ENCODE measurements at places on chromosomes 7 and 10.

DNA sequence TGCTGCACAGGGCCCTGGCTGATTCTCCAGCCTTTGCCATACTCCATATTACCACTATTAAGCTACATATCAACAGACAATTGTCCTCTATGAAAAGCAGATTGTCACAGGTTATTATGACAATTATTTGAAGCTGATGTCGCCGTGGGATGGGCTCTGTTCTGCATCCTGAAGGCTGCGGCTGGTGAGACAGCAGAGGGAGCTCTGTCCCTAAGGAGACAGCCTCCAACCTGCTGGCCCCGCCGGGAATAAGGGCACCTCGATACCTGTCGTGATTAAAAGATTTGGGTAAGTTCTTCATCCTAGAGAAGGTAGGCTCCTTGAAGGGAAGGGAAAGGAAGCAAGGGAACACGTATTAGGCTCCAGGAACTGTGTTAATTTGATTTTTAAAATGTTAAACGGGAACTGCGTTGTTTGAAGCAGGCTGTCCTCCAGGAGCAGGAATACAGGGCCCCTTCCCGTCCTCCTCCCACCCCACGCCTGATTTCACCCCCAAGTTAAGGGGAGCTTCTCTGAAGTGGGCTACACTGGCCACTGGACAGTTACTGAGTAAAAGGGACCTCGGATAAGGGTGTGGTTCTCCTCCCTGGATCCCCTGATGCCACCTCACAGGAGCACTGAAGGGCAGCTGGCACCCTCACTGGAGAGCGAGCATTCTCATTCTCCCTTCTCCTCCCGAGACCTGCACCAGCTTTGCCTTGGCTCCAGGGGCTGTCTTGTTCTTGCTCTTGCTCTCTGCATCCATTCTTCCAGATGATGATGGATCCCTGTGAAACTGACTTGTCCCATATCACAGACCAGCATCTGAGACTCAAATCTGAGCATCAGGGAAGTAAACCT lies 11.8 kb upstream of the TIAL1 start:
- peak; percentile 42 for DNase-seq

GRCh38 chr10:96236090-96236478 lies 35.3 kb downstream of the BLNK start:
- no peak for DNase-seq

GRCh38 chr7:109873296-109873695 lies 1217.6 kb upstream of the LRRN3 start:
- no peak for DNase-seq

GRCh38 chr7:27260211-27260610 lies 17.6 kb downstream of the EVX1 start:
- no peak for DNase-seq

All from inflammatory macrophage treated with lipopolysaccharide for 4 hours (primary cell).